Activated CD4-positive, alpha-beta T cell treated with anti-CD3 and anti-CD28 coated beads, Interleukin-2, amount 10 ng/mL, durations not matched to agents 7 days and 5 days (primary cell): ENCODE measurements at places on chromosomes 1 and 21.

DNA sequence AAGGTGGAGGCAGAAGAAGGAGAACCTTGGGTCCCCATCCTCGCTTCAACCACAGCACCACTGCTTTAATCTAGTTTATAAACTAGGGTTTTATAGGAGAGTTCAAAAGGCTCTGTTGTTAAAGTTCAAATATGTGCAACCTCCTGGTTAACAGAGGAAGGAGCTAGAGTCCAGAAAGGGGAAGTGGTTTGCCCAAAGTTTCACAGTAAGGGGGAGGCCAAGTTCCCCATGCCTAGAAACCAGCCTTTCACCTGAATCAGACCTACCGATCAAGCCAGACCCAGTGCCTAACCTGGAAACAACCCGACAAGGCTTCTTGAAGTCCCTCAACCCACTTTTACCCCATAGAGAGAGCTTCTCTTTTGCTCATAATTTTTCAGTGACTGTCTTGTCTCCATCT lies 106.5 kb downstream of the PLPP3 start:
- H3K4me1 ChIP-seq: no peaks in the 10 kb centered on the region
- H3K4me3 ChIP-seq: no peak overlapping the region
- H3K27me3 ChIP-seq: peaks cover 17% of the 10 kb centered on the region
- H3K27ac ChIP-seq: no peak overlapping the region
- no peak for DNase-seq

DNA sequence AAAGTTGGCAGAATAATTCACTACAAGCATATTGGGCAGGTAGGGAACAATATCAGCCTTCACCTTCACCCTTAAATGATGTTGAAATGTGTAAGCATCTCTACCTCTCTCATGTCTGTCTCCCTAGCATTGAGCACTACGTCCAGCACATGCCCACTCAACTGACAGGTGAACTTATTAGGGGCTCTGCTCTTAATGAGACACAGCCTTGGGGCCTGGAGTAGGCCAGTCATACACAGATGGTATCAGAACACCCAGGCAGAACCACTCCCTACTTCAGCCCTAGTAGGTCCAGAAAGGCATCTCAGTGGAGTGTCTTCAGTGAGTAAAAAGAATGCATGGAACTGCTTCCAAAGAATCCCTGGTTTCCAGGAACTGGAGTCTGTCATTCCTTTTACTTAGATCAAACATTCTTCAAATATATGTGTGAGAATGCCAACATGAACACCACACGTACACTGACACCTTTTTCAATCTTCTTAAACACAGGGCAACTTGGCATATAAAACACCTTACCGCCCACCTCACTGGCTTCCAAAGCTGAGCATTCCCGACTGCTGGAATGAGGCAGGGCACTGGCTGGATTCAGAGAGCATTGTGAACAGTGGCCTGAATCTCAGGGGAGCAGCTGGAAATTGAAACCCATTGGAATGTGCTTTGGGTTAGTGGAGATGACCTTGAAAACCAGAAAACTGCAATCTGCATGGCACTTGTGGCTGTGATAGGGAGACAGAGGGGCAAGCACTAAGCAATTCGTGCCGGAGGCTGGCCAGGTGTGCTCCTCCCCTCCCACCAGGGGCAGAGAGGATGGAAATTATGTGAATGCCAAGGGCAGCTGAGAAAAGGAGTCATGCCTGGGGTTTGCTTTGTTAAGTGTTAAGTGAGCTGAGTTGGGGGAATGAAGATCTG lies 24.2 kb upstream of the HSD3B1 start:
- peaks cover 2% of the 10 kb centered on the region for H3K27me3 ChIP-seq
- no peak overlapping the region for H3K4me3 ChIP-seq
- no peaks in the 10 kb centered on the region for H3K4me1 ChIP-seq

DNA sequence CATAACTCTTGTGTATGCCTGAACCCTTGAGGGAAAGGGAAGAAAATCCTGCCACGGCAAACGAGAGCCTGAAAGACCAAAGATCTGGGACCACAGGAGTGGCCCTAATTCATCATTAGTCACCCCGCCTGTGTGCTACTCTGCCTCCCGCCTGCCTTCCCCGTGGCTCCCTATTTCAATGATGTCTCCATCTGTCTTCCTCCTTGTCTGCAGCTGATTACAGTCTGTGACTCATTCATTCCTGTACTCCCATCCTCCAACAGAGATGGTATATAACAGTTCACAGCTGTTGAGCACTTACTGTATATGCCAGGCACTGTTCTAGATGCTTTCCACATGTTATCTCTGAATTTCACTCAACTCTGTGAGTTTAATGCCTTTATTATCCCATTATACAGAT lies 96.6 kb downstream of the SEC16B start:
- H3K4me3 ChIP-seq: no peak overlapping the region
- H3K4me1 ChIP-seq: no peaks in the 10 kb centered on the region
- H3K27ac ChIP-seq: no peak overlapping the region
- H3K27me3 ChIP-seq: no peaks in the 10 kb centered on the region
- H3K36me3 ChIP-seq: no peaks in the 10 kb centered on the region
- no peak for DNase-seq

DNA sequence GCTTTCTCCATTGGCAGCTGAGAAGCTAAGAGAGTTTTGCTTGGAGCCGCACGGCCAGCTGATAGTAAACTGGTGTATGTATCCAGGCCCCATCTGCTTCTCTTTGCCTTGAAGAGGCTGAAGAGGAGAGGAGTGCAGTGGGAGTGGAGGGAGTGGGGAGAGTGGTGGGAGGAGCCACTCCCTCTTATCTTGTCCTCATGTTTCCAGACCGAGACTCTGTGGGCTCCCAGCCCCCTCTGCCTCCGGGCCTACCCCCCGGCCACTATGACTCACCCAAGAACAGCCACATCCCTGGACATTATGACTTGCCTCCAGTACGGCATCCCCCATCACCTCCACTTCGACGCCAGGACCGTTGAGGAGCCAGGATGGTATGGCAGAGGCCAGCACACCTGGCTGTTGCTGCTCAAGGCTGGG lies 6.0 kb upstream of the LRRC71 start:
- no peak overlapping the region for H3K27ac ChIP-seq
- no peak for DNase-seq
- peaks cover 1% of the 10 kb centered on the region for H3K4me1 ChIP-seq
- H3K36me3 ChIP-seq: no peaks in the 10 kb centered on the region

GRCh38 chr1:25679171-25679570 lies 62.6 kb downstream of the MAN1C1 start:
- no peak overlapping the region for H3K27ac ChIP-seq
- H3K4me1 ChIP-seq: peaks cover 56% of the 10 kb centered on the region
- H3K36me3 ChIP-seq: peaks cover 33% of the 10 kb centered on the region

- no peaks in the 10 kb centered on the region for H3K4me1 ChIP-seq
- H3K27me3 ChIP-seq: no peaks in the 10 kb centered on the region
- no peak overlapping the region for H3K4me3 ChIP-seq
- no peak overlapping the region for H3K27ac ChIP-seq
- DNase-seq: no peak
Observed at GRCh38 chr1:183926983-183927382, 110.5 kb downstream of the COLGALT2 start.

- no peak for DNase-seq
- H3K27ac ChIP-seq: no peak overlapping the region
- H3K36me3 ChIP-seq: no peaks in the 10 kb centered on the region
- H3K4me1 ChIP-seq: no peaks in the 10 kb centered on the region
- H3K4me3 ChIP-seq: no peak overlapping the region
- no peaks in the 10 kb centered on the region for H3K27me3 ChIP-seq
Observed at GRCh38 chr1:74247881-74248528, 12.8 kb downstream of the TNNI3K start.

DNA sequence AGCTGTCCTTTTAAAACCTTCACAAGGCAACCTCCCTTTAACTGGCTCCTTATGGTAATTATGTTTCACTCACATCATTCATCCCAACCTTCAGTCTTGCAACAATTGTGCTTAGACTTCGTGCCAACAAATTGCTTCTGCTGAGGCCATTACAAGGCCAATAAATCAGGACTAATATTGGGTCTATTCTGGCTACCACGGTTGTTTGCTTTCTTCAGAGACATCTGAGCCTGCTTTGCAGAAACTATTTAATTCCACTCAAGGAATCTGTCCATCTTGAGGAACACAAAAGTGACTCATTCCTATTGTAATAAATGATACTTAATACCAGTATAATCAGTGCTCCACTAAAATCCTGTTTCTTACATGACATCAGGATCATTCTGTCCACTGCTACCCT lies 2.6 kb upstream of the GSTM4 start:
- H3K36me3 ChIP-seq: no peaks in the 10 kb centered on the region
- DNase-seq: no peak
- peaks cover 27% of the 10 kb centered on the region for H3K27me3 ChIP-seq

- no peak for DNase-seq
- no peak overlapping the region for H3K27ac ChIP-seq
- H3K4me1 ChIP-seq: no peaks in the 10 kb centered on the region
- H3K36me3 ChIP-seq: no peaks in the 10 kb centered on the region
- H3K27me3 ChIP-seq: no peaks in the 10 kb centered on the region
- H3K4me3 ChIP-seq: no peak overlapping the region
Observed at GRCh38 chr1:177631770-177632169, 338.1 kb downstream of the SEC16B start.

DNA sequence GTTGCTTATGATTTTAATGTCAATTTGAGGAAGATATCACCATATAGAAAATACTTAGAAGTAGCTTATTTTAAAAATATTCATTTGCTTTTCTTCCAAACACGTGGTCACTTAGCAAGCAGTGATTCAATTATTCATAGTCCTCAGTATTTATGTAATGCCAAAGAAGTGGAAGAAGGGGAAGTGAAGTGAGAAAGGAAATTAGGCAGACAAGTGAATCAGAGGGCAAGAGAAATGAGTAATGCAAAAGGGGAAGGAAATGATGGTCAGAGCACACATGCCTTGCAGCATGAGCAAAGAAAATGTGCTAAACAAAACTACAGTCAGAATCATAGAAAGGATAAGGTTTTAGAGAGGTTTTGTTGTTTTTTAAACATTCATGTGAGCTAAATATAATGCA lies 31.8 kb downstream of the SDCCAG8 start:
- H3K4me1 ChIP-seq: peaks cover 30% of the 10 kb centered on the region
- no peak for DNase-seq
- H3K36me3 ChIP-seq: peaks cover 46% of the 10 kb centered on the region
- H3K4me3 ChIP-seq: no peak overlapping the region

DNA sequence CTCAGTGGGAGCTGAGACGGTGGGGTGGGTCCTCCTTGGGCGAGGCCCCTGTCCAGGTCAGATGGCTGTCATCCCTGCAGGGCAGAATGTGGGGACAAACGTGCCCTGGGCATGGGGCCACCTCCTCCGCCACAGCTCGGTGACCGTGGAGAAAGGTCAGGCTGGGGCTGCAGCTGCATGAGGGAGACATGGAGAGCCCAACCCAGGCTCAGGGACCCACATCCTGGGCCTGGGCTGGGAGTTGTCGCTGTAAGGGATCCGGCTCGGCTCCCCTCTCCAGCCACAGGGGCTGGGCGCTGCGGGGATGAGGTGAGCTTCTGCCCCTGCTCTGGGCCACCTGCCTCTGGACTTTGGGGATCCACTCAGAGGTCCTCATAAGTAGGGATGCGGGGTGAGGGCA lies 518 bp upstream of the PLCH2 start:
- no peaks in the 10 kb centered on the region for H3K27me3 ChIP-seq
- no peaks in the 10 kb centered on the region for H3K36me3 ChIP-seq
- H3K4me3 ChIP-seq: no peak overlapping the region
- no peak overlapping the region for H3K27ac ChIP-seq
- no peaks in the 10 kb centered on the region for H3K4me1 ChIP-seq

DNA sequence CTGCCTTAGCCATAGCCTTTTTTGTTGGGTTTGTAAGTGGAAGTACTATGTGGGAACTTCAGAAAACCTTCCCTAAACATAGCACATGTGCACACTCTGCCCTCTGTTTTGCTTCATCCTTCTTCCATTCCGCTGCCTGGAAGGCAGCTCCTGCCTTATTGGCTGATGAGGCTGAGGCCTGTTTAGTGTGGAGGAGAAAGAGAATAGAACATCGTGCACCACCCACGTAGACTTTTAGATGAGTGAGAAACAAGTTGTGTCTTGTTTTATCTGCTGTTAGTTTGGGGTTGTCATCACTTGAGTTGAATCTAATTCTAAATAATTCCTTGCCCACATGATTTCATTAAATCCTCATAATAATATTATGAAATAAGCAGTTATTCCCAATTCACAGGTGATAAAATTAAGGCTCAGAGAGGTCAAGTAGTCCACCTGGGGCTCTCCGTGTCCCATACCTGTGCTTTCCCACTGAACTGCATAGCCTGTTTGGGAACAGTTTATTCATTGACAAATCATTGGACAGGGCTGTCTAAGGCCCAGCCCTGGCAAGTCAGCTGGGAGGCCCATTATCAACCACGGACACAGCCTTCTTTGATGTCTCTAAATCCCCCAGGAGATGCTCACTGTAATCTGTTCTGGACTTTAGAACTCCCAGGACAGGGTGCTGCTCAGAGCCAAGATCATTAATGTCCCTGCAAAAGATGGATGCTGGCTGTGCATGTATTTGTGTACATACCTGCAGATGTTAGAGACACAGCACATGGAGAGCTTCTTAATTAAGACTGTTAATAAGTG lies 93.0 kb downstream of the ABCA4 start:
- H3K27me3 ChIP-seq: peaks cover 16% of the 10 kb centered on the region
- H3K4me3 ChIP-seq: no peak overlapping the region
- DNase-seq: no peak
- H3K36me3 ChIP-seq: no peaks in the 10 kb centered on the region
- H3K4me1 ChIP-seq: peaks cover 2% of the 10 kb centered on the region

GRCh38 chr1:82013702-82014101 lies 213.0 kb downstream of the ADGRL2 start:
- H3K4me1 ChIP-seq: no peaks in the 10 kb centered on the region
- H3K4me3 ChIP-seq: no peak overlapping the region
- DNase-seq: no peak
- H3K36me3 ChIP-seq: no peaks in the 10 kb centered on the region
- no peaks in the 10 kb centered on the region for H3K27me3 ChIP-seq

- H3K27me3 ChIP-seq: peaks cover 6% of the 10 kb centered on the region
- peak; percentile 25 for DNase-seq
- H3K36me3 ChIP-seq: no peaks in the 10 kb centered on the region
Observed at GRCh38 chr1:62962901-62963776, 179.2 kb downstream of the ATG4C start.

- no peak overlapping the region for H3K27ac ChIP-seq
- DNase-seq: no peak
- peaks cover 19% of the 10 kb centered on the region for H3K27me3 ChIP-seq
- H3K36me3 ChIP-seq: no peaks in the 10 kb centered on the region
- no peak overlapping the region for H3K4me3 ChIP-seq
Observed at GRCh38 chr1:100609849-100610248, 71.9 kb downstream of the GPR88 start.
